ENCODE measurements at places on chromosomes 4 and X. TPM values are rescaled to one million over a fixed set of nuclear protein-coding genes. Genes with fewer than 3 reads are reported as not detected.

The PRR32 gene
- not detected for total RNA-seq

The DMD gene
- total RNA-seq: 4.7 TPM

The H2BW2 gene
- not detected for total RNA-seq

The CTAG1B gene
- total RNA-seq: not detected

The TNIP3 gene
- not detected for total RNA-seq

The ENAM gene
- not detected for total RNA-seq

The TMEM187 gene
- total RNA-seq: 1.9 TPM

The MORF4L2 gene
- 1,067 TPM for total RNA-seq

The SRPK3 gene
- not detected for total RNA-seq
